ENCODE measurements at places on chromosomes 5 and 9.

DNA sequence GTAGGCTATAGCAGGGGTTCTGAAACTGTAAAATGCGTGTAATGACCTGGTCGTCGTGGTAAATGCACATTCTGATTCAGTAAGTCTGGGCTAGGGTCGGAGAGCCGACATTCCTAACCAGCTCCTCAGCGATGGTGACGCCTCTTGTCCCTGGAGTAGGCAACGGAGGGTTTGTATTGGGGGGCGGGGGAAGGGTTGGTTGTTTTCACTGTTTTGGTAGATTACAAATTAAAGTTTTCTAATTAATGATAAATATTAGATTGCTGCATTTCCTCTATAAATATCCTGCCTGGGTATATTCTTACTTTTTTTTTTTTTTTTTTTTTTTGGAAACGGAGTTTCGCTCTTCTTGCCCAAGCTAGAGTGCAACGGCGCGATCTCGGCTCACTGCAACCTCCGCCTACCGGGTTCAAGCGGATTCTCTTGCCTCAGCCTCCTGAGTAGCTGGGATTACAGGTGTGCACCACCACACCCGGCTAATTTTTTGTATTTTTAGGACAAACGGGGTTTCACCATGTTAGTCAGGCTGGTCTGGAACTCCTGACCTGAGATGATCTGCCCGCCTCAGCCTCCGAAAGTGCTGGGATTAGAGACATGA lies 566 bp upstream of the ALDH7A1 start:
- no peak for DNase-seq

DNA sequence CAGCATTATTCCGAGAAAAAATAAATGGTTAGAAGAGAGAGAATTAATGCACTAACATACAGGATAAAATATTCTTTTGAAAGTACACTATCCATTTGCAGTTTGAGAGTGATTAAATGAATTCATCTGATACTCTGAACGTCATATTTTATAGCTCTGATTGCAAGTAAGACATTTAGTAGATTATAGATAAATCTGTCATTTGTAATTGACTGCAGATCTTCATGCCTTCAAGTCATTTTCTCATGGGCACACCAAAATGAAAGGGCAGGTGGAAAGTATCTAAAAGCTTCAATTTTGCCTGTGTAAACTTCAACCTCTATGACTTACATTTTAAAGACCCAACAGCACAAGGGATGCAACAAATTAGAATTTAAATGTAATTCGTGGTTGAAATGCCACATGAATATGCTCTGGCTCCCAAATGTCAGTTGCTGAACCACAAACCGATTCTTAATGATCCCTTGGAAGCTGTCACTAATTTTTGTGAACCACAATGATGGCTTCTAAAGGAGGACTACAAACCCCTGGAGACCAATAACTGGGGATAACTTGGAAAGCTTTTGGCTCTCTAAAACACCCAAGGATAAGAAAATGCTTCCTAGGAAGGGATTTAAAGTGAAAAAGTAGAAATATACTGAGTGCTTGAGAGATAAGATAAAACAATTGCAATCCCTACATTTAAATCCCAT lies 3.9 kb downstream of the TYRP1 start:
- no peak for DNase-seq

- DNase-seq: no peak
Observed at GRCh38 chr9:99190597-99191283, 31.0 kb downstream of the ALG2 start.

- no peak for DNase-seq
Observed at GRCh38 chr5:158522776-158523175, 576.9 kb downstream of the EBF1 start.

DNA sequence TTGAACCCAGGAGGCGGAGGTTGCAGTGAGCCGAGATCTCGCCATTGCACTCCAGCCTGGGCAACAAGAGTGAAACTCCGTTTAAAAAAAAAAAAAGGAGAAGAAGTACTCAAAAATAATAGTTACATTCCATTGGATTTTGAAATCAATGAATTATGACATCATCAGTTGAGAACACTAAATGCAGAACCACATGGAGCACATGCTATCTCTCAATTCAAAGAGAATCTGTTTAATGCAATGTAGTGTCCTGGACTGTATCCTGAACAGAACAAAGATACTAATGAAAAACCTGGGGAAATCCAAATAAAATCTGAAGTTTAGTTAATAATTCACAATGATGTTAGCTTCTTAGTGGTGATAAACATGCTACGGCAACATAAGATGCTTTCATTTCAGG lies 20.3 kb downstream of the CDC14B start:
- DNase-seq: no peak

DNA sequence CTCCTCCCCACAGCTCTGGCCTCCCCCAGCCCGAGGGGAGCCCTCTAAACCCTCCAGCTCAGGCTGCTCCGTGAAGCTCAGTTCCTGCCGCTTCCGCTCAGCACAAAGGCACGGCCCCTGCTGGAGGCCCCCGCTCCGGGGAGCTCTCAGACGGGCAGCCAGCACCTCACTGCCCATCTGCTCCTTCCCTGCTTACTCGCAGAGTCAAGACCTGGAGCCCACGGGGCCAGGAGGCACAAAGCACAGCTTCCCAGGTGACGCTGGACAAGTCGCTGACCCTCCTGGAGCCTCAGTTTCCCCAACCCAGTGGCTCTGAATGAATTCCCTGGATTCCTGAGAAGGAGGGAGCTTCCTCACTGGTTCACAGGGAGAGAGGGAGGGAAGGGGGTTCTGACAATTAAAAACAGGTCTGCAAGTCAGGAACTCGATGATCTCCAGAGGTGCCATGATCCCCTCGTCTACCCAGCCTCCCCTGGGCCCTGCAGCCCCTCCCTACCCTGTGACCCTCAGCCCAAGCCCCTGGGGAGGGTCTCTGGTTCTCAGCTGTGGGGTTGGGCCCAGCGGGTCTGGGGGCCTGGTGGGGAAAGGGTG lies 36.2 kb downstream of the VAV2 start:
- no peak for DNase-seq

GRCh38 chr5:78001197-78001596 lies 225.1 kb upstream of the TBCA start:
- DNase-seq: no peak

DNA sequence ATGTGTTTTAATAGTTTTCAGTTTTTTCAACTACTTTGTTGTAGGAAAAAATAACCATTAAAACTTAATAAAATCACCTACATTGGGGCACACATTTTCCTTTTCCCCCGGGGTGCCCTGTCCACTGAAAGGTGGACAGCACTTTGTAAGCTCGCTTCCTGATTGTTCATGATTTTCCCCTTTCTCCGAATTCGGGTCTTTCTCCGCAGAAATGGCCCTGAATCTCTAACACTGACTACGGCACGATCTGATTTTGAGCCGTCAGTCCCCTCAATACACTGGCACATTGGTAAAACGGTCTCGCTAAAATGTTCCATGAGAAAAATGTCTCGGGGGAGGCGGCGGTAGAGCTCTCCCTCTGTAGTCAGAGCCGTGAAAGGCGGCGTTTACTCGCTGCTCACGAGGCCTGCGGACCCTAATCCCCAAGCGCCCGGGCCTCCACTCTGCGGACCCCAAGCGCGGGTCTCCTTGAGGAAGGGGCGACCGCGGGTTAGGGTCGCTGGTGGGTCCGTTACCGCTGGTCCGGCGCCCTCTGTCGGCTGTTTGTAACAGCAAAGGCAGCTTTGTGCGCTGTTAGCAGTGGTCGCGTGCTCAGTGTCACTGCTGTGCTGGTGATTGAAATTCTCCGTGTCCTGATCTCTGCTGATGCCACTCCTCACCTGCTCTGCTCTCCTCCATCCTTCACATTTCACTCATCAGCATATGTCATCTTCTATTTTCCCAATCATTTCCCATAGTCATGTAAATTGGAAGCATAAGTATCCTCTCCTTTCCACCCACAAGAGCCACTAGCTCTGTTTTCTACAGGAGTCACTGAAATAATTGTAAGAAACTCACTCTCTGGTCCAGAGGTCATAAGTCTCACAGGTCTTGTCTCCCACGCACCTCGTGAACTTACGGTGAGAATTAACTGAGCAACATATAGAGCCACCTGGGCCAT lies 10.8 kb upstream of the IFNA2 start:
- no peak for DNase-seq

DNA sequence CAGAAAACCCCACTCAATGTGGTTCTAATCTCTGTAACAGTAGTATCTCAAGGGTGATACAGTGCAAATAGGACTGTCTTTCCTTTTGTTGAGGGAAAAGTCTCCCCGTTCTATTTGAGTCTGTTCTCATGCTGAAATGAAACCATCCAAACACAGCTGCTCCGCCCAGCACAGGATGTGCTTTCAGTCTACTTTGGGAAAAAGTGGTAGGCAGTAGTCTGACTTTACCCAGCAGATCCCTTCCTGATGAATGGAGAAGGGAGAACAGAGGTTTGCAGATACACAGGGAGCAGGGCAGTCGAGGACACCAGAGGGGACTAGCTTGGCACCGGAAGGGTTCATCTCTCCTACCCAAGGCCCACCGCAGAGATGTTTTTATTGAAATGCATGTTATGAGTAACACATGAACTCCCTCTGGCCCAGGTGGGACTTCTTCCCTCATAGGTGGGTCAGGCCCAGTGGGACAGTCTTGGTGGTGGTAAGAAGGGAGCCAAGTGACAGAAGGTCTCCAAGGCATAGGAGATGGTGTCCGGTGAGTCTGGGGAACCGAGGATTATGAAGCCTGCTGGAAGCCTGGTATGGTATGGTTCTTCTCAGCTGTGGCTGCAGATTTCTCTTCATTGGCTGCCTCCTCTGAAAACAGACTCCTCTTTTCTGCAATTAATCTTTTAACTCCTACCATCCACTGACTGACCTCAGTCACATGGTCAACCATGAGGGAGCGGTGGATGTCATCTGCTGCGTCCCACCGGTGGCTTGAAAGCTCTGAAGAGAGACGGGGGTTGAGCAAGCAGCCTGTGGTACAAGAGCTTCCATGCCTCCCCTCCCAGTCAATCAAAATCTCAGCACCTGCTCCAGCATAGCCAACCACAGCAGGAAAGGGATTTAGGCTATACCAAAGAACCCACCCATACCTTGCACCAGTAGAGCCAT lies 3.0 kb downstream of the EIF4EBP3 start:
- DNase-seq: no peak

- no peak for DNase-seq
Observed at GRCh38 chr9:91820949-91821880, 128.8 kb downstream of the ROR2 start.

DNA sequence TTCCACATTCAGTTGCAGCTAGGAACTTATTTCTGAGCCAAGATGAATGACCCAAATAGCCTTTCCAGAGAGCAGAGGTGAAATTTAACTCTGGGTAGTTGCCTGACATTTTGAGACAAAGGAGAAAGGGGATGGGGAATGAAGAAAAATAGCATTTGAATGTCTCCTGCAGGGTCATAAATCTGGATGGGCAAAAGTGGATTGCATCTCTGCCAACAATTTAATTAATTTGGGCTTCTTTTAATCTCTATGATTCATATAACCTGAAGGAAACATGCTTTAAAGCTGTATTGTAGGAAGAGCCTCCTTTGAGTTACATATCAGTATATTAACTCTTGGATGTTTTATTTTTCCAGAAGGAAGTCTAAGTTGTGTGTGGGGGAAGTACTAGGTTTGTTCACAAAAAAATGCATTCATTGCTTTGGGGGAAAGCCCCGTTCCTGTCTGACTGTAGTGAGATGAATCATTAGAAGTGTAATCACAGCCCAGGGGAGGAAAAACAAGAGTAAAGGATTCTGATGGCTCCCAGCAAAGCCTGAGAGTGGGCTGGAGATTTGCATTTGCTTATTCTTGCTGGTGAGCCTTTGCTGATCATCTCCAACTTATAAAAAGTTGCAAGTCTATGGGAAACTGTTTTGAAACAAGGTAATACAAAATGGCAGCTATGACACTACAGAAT lies 133.0 kb upstream of the IQGAP2 start:
- no peak for DNase-seq

DNA sequence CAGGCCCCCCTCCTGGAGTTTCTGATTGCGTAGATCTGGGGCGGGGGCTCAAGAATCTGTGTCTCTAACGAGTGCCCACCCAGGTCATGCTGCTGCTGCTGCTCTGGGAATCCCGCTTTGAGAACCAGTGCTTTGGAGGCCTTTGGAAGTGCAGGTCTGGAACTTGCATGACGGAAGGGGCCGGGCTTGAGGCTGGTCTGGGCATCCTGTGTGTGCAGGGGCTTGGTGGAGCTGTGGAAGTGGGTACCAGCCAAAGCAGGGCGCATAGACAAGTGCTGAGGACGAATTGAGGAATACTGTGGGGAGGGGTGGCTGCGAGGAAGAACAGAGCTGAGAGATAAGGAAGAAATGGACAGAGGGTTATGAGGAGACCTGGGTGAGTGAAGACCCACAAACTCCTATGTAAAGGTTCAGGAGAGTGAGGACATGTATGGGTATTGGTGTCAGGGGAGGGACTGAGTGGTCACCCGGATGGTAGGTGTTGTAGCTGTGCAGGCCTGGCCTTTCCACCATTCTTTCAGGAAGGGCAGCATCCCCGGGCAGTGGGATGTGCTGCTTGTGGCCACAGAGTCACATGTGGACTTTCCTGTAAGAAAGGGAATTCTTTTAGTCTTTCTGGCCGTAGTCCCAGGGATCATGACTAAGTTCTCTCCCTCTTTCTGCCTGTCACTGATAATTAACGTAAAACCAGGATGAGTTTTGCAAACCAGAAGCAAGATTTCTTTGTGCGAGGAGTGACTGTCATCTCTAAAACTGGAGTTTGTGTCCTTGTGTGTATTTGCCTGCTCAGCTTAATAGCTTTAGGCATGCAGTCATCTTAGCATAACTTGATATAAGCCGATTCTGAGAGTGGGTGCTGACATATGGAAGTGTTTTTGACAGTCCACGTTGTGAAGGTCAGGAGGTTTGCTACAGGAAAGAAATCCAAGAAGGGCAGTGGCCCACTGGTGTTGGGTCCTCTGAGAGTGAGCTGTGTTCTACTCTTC lies 43.3 kb upstream of the TJP2 start:
- peak; percentile 37 for DNase-seq

DNA sequence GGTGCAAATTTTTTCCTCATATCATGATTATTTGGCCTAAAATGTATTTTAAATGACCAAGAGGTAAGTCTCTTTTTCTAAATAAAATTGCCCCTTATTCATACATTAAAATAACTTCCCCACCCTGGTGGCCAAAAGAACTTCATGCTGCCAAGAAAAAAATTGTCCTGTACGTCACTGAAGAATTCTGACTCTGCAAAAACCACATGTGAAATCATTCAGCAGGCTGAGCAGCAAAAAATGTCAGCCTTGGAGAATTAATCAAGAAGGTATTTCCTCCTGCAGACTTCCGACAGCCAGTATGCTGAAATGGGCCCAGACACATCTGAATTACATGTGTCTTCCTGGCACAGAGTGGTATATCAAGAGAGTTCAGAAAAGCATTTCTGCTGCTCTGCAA lies 94.6 kb upstream of the HMHB1 start:
- peak; percentile 83 for DNase-seq

DNA sequence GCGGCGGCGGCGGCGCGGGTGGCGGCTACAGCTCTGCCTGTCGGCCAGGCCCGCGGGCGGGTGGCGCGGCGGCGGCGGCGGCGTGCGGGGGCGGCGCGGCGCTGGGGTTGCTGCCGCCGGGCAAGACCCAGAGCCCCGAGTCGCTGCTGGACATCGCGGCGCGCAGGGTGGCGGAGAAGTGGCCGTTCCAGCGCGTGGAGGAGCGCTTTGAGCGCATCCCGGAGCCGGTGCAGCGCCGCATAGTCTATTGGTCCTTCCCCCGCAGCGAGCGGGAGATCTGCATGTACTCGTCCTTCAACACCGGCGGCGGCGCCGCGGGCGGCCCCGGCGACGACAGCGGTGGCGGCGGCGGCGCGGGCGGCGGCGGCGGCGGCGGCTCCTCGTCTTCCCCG lies 296 bp downstream of the ZSWIM6 start:
- DNase-seq: no peak

- DNase-seq: no peak
Observed at GRCh38 chr5:103086547-103086946, 33.4 kb downstream of the GIN1 start.

Measured in non-pigmented ciliary epithelial cell (primary cell).